Activated CD4-positive, CD25-positive, alpha-beta regulatory T cell treated with anti-CD3 and anti-CD28 coated beads, Interleukin-2, amount 50 U/mL, for 72 hours (primary cell): ENCODE measurements at places on chromosomes 12 and 14.

GRCh38 chr12:94207849-94208621, 59.7 kb downstream of the PLXNC1 start:
- peak; percentile 43 for DNase-seq

- DNase-seq, result no peak
Observed at GRCh38 chr12:4277857-4278256, 4.3 kb downstream of the CCND2 start.

DNA sequence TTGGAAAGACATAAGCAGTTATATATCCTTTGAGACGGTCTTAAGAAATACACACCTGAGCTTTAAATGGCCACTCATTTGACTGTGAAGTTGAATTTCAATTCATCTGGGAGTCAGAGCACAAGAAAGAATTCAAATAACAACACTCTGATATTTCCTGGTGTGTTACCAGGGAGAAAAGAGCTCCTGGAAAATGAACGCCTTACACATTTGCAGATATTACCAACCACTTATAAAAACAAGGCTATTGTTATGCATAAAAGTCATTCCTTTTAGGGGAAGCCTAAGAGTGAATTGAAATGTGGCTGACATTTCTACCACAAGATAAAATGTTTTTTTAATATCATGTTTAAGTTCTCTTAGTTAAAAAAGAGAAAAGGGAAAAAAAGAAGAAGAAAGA, 229.2 kb upstream of the PLEKHG7 start:
- no peak for DNase-seq

DNA sequence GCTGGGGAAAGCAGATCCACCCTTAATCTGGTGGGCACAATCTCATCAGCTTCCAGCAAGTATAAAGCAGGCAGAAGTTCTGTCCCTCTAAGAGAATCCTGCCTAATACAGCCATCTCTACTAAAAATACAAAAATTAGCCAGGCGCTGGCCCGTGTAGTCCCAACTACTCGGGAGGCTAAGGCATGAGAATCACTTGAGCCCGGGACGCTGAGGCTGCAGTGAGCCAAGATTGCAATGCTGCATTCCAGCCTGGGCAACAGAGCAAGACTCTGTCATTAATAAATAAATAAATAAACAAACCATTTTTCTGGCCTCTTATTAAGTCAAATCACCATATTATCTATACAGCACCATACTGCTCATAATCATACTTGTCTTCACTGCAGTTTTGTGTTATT, 111.2 kb downstream of the MED13L start:
- no peak for DNase-seq

- DNase-seq, result no peak
Observed at GRCh38 chr12:41325336-41325735, 137.2 kb downstream of the PDZRN4 start.

DNA sequence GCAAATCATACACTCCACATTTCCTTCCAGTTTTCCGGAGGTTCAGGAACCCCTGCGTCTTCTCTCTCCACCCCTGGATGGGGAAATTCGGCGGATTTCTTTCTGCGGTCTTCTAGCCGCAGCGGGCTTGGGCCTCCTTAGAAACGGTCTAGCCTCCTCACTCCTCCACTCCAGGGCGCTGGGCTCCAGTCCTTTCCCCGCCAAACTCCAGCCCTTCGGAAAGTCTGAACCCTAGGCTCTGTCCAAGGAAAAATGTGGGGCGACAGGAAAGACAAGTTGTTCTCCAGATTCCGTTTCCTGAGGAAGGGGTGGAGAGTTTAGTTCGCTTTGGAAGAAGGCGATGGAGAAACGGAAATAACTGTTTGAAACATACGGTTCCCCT, 1.4 kb upstream of the HOXC10 start:
- DNase-seq, result no peak

GRCh38 chr12:50625029-50625925, 120.5 kb downstream of the DIP2B start:
- no peak for DNase-seq

- no peak for DNase-seq
Observed at GRCh38 chr12:4275870-4276301, 2.3 kb downstream of the CCND2 start.

DNA sequence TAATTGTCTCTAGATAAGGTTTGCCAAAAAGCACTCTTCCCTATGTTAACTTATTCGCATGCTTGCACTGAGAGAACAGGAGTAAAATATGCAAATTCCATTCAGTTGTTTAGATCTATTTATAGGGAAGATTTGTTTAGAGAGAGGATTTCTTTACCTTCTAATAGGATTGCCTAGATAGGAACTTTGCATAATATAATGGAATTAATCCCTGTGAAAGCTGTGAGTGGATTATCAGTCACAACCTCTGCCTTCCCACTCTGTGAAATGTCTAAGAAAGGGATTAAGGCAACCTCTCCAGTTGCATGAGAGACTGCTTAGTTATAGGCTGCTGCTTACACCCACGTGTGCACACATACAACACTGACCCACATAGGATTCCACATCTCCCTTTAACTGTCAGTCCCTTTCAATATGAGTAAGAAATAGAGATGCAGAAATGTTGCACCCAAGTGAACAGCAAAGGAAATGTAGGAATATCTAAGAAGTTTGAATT, 83.2 kb downstream of the ALG10B start:
- DNase-seq, result no peak

DNA sequence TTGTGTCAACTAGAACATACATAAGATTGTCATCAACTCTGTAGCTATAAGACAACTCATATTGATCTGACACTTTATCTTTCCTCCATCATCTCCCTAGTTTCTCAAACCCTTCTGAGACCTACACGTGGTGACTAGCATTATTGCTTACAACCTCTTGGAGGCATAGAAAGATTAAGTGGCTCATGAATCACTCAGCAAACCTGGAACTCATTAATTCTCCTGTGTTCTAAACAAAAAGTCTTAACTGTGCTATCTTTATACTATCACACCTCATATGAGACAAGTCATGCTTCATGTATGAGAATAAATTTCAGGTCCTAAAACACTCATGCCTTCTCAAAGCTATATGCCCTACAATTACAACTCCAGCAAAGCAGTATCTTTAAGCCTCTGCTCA, 408.6 kb upstream of the SYT1 start:
- no peak for DNase-seq

DNA sequence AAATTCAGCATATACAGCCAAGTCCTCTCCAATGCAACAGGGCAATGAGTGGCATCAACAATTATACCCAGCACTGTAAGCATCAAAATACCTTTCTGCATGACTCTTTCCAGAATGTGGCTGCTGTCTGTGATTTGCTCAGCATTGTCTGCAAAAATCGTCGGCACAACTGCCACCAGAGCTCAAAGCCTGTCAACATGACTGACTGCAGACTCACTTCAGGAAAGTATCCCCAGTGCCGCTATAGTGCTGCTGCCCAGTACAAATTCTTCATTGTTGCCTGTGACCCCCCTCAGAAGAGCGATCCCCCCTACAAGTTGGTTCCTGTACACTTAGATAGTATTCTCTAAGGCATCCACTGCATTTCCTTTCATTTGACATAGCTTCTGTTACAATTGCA, 735 bp downstream of the RNASE6 start:
- DNase-seq, result no peak

DNA sequence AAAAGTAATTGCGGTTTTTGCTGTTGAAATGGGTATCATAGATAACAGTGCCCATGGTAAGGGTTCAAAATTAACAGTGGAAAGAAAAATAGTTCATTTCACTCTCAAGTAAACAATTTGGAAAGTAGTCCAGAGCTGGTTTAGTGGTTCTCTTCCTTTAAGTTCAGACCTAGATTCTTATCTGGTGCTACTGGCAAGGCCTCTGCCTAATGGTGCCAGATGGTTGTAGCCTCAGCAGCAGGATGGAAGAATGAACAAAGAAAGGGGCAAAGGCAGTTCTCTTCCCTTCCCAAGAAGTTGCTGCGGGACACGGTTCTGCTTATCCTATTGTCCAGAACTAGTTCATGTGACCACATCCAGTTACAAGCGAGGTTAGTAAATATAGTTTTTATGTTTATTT, 10.5 kb downstream of the ARG2 start:
- no peak for DNase-seq

DNA sequence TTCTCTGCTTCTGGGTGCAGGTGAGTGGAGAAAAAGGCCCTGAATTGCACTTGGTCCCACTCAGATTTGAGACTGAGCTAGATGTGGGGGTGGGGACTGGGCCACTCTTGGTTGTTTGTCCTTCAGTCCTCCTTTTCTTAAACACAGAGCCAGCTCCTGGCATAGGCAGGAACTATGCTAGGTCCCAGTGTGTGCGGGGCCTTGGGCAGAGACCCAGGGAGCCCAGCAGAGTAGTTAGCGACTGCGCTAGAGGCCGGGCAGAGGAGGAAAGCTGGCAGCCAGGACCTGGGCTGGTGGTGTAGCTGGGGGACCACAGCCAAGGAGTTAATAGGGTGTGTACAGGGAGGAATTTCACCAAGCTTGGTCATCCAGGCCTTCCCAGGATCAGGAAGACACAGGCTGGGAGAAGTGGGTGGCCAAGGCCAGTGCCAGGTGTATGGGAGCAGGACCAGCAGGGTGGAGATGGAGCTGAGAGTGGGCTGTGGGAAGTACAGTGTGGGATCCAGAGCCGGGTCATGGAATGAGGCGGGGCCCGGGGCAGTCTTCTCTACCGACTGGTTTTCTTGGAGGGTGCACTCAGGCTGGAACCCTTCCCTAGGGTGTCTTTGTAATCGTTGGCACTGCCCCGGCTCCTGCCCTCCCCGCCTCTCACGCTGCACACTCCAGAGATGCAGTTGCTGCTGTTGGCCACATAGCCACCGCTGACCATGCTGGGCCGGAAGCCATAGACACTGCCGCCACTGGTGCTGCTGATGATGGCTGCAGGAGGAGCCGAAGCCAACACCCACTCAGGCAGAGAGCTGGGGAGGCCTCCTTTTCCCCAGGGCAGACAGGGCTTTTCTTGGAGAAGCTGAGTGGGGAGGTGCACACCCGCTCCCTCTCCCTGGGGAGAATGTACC, 8.7 kb downstream of the KRT71 start:
- no peak for DNase-seq

DNA sequence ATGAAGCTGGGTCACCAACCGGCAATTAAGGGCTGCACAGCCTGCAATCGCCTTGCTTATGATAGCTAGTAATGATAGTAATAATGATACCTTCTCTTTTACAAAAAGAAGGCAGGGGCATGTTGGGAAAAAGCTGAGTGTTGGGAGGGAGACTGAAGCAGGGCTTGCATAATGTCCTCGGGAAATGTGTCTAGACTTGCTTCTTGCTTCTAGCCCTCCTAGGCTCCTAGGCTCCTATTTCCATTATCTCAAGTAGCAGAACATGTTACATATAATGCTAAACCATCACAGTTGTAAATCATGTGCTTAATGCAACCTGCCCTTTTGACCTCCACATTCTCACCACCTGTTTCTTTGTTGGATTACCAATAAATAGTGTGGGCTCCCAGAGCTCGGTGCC, 18.7 kb downstream of the RERGL start:
- no peak for DNase-seq

- DNase-seq, result no peak
Observed at GRCh38 chr12:92297932-92298696, 152.5 kb upstream of the BTG1 start.

DNA sequence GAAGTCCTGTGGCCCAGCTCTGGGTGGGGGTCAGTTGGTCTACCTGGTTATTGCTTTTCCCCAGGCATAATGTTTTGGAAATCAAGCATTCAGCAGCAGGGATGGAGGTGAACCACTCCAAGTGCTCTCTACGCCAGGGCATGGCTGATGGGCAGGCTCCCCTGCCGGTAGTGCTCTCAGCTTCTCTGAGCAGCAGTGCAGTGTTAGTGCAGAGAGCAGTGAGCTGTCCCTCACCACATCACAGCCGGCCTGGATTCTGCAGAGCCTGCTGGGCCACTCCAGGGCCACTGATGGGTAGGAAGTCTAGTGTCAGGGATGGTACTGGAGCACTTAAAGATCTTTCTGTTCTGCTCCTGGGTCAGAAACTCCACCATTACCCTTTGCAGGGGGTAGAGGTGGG, 151.1 kb downstream of the CALM1 start:
- no peak for DNase-seq

DNA sequence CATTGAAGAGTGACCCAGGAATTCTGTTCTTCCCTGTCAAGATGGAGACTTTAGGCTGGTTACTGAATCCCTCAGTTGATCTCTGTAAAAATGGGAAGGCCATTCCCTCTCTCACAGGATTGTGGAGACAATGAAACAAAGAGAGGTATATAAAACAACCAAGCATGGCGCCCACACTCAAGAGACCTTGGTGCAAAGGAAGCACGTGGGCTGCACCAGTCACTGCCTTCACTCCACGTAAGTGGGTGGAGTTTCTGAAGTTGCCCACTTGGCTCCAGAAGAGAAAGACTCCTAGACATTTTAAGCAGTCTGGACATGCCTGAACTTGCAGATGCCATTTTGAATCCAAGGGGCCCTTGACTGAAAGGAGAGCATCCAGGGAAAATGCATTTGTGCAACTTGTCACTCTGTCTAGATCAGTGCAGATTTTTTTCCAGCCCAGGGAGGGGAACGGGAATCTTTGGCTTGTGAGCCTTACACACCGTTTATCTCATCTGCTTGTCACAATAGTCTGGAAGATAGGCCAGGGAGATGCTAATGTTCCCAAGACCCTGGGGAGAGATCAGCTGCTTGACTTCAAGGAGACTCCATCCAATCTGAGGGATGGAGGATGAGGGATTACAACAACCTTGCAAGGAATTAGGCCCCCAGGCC, 96.9 kb upstream of the TBX3 start:
- DNase-seq, result no peak

GRCh38 chr12:95126736-95127135, 53.3 kb upstream of the NR2C1 start:
- no peak for DNase-seq

- DNase-seq, result no peak
Observed at GRCh38 chr12:119802472-119802871, 74.6 kb downstream of the CIT start.

DNA sequence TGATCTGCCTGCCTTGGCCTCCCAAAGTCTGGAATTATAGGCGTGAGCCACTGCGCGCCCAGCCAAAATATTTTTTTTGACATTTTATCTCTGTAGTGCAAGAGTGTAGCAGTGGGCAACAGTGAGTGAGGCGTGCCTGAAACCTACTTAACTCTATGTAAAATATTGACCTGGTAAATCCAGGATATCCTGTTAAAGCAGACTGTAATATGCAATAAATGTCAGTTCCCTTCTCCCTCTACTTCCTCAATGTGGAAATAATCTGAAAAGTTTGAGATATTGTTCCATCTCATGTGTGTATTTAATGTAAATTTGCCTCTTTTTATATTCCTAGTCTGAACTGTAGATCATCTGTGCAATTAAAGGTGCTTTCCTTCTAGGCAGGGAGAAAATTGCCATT, 9.5 kb upstream of the CDK17 start:
- DNase-seq, result no peak

DNA sequence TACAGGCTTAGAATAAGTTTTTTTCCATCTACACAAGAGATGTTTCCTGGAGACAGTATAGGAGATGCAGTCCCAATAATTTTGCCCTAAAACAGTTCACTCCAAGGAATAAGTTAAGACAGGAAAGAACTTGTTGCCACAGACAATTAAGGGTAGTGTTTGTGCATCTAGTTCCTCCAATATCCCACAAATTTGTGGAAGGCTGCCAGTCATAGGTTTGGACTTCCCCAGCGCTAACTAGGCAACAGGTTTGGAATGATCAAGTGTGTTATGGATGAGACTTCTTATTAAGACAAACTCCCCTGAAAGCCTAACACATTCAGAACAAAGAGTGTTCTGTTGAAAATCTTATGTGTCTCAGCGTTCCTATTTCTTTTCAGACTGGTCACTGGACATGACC, 611.0 kb downstream of the CCER1 start:
- no peak for DNase-seq
